ENCODE measurements at places on chromosomes 6 and 20.

DNA sequence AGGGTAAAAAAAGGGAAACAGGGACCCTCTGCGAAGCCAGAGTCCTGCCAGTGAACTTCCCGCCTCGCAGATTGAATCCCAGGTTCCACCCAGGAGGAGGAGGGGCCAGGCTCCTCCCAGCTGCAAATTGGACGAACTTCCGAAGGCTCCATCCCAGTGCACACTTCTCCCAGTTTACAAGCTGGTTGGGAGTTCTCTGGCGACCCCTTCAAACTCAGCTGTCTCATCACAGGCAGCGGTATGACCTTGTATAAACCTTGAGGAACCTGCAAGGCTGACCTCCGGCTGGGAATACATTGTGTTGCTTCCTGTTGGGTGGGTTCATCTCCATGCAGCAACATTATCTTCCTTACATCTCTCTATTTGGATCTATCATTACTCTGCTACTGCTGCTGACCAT, 962.7 kb downstream of the GRIK2 start:
- no peak for DNase-seq

GRCh38 chr6:139881728-139882211, 507.3 kb upstream of the CITED2 start:
- peak; percentile 3 for DNase-seq

DNA sequence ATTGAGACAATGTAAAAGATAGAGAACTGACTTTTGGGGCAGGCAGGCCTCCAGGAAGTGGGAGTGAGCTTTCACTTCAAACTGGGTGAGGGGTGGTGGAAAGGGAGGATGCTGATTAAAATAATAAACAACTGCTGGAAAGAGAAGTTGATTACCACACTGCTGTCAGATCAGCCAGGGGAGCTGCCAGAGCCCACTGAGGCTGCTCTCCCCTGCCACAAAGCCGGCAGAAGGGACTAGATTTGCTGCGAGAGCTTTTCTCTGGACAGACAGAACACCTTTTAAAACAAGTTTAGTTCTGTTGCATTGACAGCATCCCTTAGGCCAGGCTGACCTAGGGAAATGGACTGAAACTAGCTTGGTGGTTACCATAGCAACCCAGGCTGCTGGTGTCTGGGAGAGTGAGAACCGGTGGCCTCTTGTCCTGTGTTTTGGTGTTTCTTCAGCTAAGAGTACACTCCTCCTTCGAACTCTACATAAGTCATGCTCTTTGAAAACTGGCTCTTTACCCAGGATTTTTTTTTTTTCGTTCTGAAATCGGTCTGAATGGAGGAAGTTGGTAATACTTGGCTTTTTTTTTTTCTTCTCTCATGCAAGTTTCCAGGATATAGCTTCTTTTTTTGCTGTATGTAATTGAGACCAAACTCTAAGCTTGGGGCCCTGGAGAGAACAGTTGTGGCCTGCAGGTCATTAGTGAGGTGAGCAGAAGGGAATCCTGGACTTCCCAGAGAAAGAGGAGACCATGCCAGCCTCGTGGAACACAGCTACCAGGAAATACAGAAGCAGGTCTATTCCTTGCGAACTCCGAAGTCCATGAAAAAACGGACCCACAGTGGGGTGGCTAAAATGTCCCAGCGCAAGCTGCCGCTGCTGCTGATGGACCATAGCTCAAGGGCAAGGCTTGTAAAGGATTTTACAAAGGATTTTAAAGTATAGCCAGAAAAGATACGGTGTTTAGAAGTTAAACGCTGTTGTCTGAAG, 374.4 kb downstream of the UTRN start:
- DNase-seq: no peak

GRCh38 chr20:55090286-55090685, 614.9 kb downstream of the DOK5 start:
- no peak for DNase-seq

DNA sequence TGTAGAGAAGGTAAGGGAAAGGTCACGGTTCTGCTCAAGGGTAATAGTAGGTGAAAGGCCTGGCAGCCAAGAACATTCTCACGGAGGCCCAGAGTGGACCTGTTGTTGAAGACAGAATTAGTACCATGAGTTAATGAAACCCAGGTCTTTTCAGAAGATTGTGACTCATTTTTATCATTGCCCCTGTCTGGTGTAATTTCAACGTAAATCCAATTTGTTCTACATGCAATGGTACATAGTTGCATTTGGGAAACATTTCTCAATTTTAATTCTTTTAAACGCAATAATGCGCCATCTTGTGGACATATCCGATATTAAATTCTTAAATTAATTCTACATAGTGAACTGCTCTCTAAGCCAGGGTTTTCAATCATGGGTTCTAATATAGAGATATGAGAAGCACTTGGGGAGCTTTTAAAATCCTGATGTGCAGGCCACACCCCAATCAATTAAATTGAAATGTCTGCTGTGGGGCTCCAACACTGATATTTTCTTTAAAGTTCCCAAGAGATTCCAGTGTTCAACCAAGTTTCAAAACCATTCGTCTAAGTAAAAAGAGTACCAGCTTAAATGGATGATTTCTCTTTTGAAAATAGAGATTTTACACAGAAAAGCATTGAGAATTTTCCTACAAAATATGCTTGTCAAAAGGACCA, 257.4 kb downstream of the PLCB1 start:
- no peak for DNase-seq

DNA sequence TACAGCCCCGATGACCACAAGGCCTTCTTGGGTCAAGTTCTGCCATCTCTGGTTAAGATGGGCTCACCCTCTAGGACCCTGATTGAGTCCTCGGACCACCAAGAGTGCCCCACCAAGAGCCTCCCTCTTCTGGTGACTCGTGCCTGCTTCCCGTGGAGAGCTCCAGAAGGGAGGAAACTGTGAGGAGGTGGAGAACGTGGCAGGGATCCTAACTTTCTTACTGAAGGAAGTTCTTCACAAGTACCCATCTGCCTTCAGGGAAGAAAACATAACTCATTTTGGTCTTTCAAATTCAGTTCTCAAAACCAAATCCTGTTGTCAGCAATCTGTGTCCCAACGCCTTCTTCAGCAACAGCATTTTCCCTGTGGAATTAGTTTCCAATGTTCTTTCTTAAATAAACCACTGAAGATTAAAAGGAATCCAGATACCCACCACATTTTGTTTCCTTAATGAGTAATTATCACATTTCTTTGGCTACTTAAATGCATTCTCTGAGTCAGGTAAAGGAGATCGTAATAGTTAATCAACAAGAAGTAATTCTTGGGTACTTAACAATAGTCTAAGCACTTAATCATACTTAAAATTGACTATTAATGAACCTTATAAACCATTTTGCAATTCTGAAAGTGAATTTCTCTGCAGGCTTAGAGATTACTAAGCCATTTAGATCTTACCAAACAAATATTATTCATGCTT, 185.8 kb upstream of the SGK1 start:
- no peak for DNase-seq

DNA sequence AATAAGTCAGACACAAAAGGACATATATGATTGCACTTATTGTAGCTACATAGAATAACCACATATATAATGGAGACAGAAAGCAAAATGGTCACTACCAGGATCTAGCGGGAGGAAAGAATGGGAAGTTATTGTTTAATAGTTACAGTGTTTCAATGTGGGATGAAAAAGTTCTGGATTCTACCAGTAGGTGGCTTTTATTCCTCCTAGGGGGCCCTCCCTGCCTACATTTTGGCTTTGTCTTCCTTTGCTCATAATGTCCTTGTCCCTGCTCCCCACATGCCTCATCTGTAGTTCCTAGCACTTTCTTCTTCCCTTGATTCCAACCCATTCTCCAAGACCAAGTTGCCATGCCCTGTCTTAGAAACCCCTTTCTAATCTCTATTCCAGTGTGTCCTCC, 16.3 kb downstream of the ZNF133 start:
- no peak for DNase-seq
